Colonic mucosa (tissue), 4 donors: ENCODE measurements at places on chromosomes 11 and 22. TPM values are rescaled to one million over a fixed set of nuclear protein-coding genes. Genes with fewer than 3 reads are reported as not detected.

The GAL3ST3 gene
- total RNA-seq, result not detected

The GDPD4 gene
- total RNA-seq, result not detected

The MS4A3 gene
- not detected for total RNA-seq

The YPEL1 gene
- 2.2 TPM for total RNA-seq

The VPREB1 gene
- total RNA-seq, result not detected

The HSPB2 gene
- 0.25 TPM for total RNA-seq

The MAFF gene
- 41.7 TPM for total RNA-seq

The SLC22A8 gene
- total RNA-seq, result not detected

The ROBO3 gene
- 8.0 TPM for total RNA-seq

The NXPE1 gene
- total RNA-seq, result 210 TPM
